Sciatic nerve (tissue), 2 donors: ENCODE measurements at places on chromosomes 6 and 20.

DNA sequence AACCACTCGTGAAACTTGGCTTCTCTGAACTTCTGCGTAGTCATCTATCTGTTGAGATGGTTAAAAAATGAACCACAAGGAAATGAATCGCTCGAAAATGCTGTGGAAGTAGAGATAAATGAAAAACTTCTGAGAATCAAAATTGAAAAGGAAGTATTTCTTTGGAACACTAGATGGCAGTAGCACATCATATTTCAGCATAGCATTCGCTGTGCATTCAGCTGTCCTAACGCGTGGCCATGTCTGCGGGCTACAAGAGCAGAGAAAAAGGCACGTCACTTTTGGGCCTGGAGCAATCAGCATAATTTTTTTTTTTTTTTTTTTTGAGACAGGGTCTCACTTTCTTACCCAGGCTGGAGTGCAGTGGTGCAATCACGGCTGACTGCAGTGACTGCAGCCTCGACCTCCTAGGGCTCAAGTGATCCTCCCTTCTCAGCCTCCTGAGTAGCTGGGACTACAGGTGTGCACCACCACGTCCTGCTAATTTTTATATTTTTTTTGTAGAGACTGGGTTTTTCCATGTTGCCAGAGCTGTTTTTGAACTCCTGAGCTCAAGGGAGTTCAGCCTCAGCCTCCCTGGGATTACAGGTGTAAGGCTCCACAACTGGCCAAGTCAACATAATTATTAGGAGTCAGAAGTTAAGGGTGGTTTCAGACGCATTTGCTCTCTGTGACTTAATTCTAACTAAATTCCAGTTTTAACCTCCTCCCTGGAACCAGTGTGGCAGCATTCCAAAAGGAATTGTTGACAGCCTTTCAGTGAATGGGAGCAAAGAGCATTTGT, 8.8 kb upstream of the PERP start:
- DNase-seq: peak; percentile 64

GRCh38 chr6:167980911-167981580, 16.4 kb upstream of the KIF25 start:
- no peak for DNase-seq

- DNase-seq: no peak
Observed at GRCh38 chr6:53707108-53707897, 41.7 kb upstream of the KLHL31 start.

GRCh38 chr6:123830120-123830519, 26.5 kb downstream of the NKAIN2 start:
- DNase-seq: no peak

GRCh38 chr6:152605941-152606340, 31.2 kb downstream of the SYNE1 start:
- DNase-seq: no peak

- DNase-seq: no peak
Observed at GRCh38 chr6:24191346-24191745, 65.3 kb downstream of the NRSN1 start.

GRCh38 chr6:33075568-33076405, at the start of gene HLA-DPB1:
Gene HLA-DPB1, plus strand, starts transcription at chr6:33075990. Its CDS starts 52 bp downstream, at chr6:33076042.
- no peak for DNase-seq

- DNase-seq: no peak
Observed at GRCh38 chr6:30258204-30258603, 45.0 kb upstream of the TRIM26 start.

DNA sequence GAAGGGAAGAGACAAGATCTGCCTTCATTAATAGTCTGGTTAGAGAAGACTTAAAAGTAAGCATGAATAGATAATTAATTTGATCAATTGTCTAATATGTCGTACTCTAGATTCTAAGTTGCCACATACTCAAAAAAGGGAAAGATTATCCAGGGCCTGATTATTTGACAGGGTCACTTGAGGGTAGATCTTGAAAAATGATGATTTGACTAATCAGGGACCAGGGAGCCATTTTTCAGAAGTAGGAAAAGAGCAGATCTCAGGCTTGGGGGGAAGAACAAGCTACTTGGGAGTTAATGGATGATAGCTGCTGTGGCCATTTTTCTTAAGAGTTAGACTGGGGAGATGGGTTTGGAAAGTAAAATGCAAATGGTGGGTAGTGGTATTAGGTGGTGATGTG, 21.0 kb downstream of the ABCF1 start:
- DNase-seq: no peak

- DNase-seq: no peak
Observed at GRCh38 chr20:2128542-2128941, 26.9 kb downstream of the STK35 start.

GRCh38 chr20:62950741-62951140, 1.8 kb upstream of the SLC17A9 start:
- no peak for DNase-seq

DNA sequence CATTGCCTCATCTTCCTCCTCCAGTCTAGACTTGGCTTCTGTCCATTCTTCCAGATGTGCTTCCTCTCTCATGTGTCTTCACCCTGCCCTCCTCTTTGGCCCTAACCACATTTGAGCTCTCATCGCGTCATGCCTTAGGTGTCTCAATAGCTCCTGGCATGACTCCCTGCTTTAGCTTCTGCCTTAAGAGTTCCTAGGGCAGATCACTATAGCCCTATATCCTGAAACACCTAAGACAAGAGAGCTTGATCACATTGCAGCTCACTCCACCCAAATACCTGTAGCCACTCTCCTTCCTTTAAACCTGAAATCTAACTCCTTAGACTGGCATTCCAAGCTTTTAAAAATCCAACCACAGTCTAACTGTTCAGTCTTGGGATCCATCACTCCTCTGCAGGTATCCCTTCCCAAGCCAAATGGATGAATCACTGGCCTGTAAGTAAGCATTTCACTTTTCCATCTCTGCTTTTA, 69.0 kb upstream of the STXBP5 start:
- no peak for DNase-seq

- no peak for DNase-seq
Observed at GRCh38 chr6:54706844-54707605, 139.5 kb upstream of the FAM83B start.

DNA sequence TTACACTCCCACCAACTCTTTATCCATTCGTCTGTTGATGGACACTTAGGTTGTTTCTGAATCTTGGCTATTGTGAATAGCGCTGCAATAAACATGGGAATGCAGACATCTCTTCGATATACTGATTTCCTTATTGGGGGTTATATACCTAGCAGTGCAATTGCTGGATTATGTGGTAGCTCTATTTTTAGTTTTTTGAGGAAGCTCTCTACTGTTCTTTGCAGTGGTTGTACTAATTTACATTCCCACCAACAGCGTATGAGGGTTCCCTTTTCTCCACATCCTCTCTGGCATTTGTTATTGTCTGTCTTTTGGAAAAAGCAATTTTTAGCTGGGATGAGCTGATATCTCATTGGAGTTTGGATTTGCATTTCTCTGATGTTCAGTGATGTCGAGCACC, 4.6 kb upstream of the PFDN4 start:
- no peak for DNase-seq

DNA sequence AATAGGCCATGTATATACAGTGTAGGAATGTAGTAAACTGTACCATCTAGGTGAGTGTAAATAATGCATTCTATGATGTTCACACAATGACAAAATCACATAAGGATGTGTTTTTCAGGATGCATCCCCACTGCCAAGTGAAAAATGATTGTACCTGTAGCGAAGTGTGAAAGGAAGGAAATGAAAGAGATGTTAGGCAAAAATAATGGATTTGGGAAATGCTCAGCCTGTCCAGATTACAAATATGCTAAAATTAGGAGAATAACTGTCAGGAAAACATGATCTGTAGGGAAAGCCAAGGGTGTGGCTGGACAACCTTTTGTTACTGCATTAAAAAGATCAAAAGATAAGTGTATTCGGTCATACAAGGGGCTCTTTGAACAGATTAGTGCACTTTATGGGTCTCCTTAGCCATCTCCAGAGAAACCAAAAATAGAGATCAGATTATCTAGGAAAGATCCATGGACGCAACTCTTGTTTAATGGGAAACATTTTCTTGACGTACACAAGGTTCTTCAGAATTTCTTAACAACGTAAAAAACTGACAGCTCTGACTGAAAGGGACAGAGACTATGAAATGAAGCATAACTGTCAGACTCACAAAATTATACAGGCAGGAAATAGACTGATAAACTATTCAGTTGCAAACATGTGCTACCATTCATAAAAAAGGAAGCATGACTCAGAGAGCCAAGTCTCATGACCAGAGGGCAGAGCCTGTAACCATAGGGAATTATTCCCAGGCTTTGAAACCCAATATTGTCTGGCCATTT, 253.6 kb upstream of the RAB32 start:
- no peak for DNase-seq

DNA sequence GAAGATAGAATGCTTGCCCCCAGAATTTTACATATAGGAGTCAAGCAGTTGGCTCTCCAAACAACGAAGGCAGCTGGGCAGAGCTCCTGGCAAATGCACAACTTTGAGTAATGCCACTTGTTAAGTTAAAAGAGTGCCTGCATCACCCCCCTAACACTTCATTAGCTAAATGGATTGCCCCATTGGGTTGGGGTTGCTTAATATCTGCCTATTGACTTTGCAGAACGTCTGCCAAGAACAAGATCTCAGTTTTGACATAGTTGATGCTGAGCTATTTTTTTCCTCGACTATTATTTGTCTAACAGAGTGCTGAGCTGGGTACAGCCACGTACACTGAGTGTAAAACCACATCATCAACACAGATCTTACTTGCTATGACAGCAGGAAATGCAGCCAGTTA, 12.1 kb downstream of the ANKRD60 start:
- DNase-seq: no peak

- no peak for DNase-seq
Observed at GRCh38 chr6:25042036-25042521, 106.3 kb upstream of the RIPOR2 start.

GRCh38 chr6:37517411-37517812, 17.7 kb upstream of the CCDC167 start:
- DNase-seq: no peak

DNA sequence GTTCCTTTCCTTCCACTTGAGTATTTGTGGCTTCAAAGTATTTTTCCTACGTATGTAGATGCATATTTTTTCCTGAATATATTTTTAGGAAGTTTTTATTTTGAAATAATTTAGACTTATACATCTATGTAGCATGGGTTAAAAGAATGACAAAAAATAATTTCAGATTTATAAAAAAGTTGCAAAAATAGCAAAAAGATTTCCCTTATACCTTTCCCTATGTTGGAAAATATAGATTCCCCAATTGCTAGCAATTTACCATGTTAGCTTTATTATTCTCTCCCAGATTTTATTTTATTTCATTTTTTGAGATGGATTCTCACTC, 69.8 kb downstream of the SCAND1 start:
- no peak for DNase-seq

- DNase-seq: no peak
Observed at GRCh38 chr6:119952696-119953095, 603.1 kb upstream of the MAN1A1 start.

DNA sequence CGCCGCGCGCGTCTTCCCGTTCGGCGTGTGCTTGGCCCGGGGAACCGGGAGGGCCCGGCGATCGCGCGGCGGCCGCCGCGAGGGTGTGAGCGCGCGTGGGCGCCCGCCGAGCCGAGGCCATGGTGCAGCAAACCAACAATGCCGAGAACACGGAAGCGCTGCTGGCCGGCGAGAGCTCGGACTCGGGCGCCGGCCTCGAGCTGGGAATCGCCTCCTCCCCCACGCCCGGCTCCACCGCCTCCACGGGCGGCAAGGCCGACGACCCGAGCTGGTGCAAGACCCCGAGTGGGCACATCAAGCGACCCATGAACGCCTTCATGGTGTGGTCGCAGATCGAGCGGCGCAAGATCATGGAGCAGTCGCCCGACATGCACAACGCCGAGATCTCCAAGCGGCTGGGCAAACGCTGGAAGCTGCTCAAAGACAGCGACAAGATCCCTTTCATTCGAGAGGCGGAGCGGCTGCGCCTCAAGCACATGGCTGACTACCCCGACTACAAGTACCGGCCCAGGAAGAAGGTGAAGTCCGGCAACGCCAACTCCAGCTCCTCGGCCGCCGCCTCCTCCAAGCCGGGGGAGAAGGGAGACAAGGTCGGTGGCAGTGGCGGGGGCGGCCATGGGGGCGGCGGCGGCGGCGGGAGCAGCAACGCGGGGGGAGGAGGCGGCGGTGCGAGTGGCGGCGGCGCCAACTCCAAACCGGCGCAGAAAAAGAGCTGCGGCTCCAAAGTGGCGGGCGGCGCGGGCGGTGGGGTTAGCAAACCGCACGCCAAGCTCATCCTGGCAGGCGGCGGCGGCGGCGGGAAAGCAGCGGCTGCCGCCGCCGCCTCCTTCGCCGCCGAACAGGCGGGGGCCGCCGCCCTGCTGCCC, 1.1 kb downstream of the SOX4 start:
- DNase-seq: peak; percentile 75

DNA sequence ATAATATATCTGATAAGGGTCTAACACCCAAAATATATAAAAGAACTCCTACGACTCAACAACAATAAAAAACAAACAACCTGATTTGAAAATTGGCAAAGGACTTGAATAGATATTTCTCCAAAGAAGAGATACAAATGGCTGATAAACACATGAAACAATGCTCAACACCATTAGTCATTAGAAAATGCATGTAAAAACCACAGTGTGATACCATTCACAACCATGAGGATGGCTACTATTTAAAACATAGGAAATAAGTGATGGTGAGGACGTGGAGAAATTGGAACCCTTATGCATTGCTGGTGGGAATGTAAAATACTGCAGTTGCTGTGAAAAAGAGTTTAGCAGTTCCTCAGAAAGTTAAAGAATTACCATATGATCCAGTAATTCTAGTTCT, 41.4 kb downstream of the PTGIS start:
- no peak for DNase-seq

DNA sequence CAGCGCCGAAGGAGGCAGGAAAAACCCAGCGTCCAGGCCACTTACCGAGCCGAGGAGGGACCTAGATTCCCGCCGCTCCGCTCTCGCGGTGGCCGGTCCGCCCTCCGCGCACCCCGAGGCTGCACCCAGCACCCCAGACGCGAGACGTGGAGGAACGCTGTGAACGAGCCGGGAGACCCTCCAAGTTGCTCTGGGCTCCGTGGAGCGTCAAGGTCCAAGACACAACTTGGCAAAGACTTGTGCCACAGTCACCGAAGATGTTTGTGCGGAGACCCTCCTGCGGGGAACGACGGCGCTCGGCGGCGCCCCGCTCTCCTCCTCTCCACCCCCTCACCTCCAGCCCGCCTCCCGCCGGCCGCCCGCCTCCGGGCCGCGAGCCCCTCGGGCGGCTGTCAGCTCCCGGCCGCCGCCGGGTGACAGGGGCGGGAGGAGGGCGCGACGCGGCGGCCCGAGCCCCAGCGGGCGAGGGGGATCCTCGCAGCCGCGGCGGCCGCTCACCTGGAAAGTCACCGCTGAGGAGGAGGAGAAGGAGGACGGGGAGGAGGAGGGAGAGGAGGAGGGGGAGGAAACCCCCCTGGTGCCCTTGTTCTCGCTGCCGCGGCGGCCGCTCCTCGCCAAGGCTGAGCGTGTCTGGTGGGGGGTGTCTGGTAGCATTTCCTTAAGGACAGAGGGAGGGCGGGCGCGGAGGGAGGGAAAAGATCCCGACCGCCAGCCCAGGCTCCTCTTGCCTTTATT, 637 bp upstream of the HIVEP2 start:
- DNase-seq: peak; percentile 80
